Activated naive CD8-positive, alpha-beta T cell treated with anti-CD3 and anti-CD28 coated beads, Interleukin-2, amount 10 ng/mL, durations not matched to agents 7 days and 5 days (primary cell): ENCODE measurements at places on chromosomes 2 and 18.

- no peak for DNase-seq
- no peaks in the 10 kb centered on the region for H3K27me3 ChIP-seq
- no peak overlapping the region for H3K27ac ChIP-seq
- no peak overlapping the region for H3K4me3 ChIP-seq
- H3K36me3 ChIP-seq, result peaks cover 2% of the 10 kb centered on the region
Observed at GRCh38 chr18:22021701-22022100, 147.7 kb upstream of the GATA6 start.

DNA sequence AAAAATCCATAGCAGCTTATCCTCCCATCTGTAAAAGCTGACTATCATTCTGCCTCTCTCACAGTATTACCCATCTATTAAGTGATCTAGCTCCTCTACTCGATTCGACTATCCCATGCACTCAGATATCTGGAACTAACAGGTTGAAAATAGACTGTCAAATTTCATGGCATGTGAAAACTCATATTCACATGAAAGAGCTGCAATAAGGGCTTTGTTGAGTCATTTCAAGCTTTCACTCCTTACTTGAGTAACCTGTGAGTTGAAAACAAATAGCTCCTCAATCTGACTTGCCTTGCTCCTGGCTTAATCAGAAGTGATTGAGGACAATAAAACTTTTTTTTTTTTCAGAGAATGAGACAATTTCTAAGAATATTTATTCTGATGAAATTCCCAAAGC, 192.4 kb upstream of the ERBB4 start:
- H3K4me1 ChIP-seq, result peaks cover 8% of the 10 kb centered on the region
- H3K27ac ChIP-seq, result no peak overlapping the region

DNA sequence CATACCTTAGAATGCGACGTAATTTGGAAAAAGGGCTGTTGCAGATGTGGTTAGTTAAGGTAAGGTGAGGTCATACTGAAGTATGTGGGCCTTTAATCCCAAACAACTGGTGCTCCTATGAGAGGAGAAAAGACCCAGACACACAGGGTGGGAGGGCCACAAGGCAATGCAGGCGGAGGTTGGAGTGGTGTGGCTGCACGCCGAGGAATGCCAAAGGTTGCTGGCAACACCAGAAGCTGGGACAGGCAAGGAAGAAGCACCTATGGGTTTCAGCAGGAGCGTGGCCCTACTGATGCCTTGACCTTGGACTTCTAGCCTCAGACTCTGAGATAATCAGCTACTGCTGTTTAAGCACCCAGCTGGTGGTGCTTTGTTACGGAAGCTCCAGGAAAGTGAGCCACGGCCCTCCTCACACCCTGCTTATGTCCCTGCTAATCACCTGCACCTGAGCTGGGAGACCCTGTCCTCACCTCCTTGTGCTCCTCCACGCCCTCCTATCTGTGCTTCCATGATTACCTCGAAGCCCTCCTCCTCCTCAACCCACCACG, 48.3 kb upstream of the LAMA1 start:
- no peak for DNase-seq
- no peak overlapping the region for H3K27ac ChIP-seq
- H3K4me3 ChIP-seq, result no peak overlapping the region

- H3K4me1 ChIP-seq, result no peaks in the 10 kb centered on the region
- H3K4me3 ChIP-seq, result no peak overlapping the region
- no peak overlapping the region for H3K27ac ChIP-seq
Observed at GRCh38 chr2:47819834-47820233, 36.9 kb downstream of the MSH6 start.

DNA sequence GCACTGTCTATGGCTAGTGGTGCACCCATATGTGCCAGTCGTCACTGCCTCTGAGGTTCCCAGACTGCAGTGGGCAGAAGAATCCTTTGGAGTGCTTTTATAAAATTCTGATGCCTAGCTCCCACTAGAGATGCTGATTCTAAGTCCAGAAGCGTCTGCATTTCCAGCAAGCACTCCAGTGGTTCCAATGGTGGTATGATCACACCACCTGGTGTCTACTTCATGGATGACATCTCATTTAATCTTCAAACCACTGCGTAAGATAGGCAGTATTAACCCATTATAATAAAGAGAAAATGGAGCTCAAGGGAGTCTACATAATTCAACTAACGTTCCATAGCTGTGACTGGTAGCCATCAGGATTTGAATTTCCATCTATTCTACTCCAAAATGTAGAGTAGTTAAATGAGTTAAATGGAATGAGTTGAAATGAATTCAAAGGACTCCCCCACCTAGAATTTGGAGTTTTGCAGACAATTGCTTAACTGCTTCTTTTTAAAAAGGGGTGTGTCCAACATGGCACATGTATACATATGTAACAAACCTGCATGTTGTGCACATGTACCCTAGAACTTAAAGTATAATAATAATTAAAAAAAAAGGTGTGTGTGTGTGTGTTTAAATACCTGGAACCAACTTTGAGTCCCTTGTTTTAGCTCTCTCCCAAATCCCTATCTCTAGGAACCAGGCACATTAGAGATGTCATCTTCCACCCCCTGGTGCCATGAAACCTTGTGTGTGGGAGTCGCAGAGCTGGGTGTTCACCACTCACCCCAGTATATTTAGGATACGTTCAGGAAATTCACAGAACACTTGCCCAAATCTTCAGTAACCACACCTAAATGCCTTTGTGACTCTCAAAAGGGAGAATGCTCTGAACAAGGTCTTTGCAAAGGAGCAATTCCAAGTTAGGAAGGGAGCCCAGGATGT, 14.1 kb downstream of the LAMA3 start:
- no peak overlapping the region for H3K4me3 ChIP-seq
- no peak for DNase-seq
- H3K36me3 ChIP-seq, result peaks cover 8% of the 10 kb centered on the region
- H3K4me1 ChIP-seq, result peaks cover 6% of the 10 kb centered on the region
- no peak overlapping the region for H3K27ac ChIP-seq

- H3K36me3 ChIP-seq, result no peaks in the 10 kb centered on the region
- H3K4me1 ChIP-seq, result peaks cover 12% of the 10 kb centered on the region
- H3K4me3 ChIP-seq, result peak overlapping the region; percentile 51
- H3K27ac ChIP-seq, result peak overlapping the region; percentile 58
Observed at GRCh38 chr2:44005846-44006245, 10.1 kb upstream of the LRPPRC start.

DNA sequence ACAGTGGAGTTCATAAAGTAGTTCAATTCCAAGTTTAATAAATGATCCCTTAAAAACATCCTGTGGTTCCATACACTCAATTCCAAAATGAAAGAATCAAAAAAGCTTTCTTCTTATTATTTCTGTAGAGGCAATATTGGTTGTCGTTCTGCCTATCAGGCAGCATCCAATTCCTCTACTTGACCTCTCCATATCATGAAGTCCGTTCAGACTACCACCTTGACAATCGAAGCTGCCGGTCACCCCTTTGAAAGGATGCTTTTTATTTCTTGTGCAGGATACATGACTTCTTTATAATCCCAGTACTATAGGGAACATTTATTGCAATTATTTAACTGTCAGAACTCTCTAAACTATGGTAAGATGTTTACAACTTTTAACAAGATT, 3.3 kb upstream of the KCTD1 start:
- peaks cover 50% of the 10 kb centered on the region for H3K27me3 ChIP-seq
- H3K36me3 ChIP-seq, result no peaks in the 10 kb centered on the region
- H3K4me1 ChIP-seq, result peaks cover 10% of the 10 kb centered on the region
- DNase-seq, result no peak
- H3K4me3 ChIP-seq, result no peak overlapping the region

DNA sequence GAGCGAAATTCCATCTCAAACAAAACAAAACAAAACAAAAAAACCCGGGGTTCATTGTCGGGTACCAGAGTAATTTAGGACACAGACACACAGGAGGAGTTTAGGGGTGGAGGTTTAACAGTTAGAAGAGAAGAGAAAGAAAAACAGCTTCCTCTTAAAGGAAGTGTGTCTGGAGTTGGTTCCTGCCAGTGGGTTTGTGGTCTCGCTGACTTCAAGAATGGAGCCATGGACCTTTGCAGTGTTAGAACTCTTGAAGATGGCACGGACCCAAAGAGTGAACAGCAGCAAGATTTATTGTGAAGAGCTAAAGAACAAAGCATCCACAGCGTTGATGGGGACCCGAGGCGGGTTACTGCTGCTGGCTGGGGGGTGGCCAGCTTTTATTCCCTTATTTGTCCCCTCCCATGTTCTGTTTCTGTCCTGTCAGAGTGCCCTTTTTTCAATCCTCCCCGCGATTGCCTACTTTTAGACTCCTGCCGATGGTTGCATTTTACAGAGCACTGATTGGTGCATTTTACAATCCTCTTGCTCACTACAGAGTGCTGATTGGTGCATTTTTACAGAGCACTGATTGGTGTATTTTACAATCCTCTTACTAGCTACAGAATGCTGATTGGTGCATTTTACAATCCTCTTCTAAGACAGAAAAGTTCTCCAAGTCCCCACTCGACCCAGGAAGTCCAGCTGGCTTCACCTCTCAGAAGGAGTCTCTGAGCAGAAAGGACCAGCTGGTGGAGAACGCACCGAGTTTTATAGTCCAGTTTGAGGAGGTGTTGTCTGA, 28.7 kb upstream of the ATP8B1 start:
- H3K27me3 ChIP-seq, result peaks cover 8% of the 10 kb centered on the region
- H3K27ac ChIP-seq, result peak overlapping the region; percentile 74
- peak overlapping the region; percentile 39 for H3K4me3 ChIP-seq
- peaks cover 33% of the 10 kb centered on the region for H3K4me1 ChIP-seq

DNA sequence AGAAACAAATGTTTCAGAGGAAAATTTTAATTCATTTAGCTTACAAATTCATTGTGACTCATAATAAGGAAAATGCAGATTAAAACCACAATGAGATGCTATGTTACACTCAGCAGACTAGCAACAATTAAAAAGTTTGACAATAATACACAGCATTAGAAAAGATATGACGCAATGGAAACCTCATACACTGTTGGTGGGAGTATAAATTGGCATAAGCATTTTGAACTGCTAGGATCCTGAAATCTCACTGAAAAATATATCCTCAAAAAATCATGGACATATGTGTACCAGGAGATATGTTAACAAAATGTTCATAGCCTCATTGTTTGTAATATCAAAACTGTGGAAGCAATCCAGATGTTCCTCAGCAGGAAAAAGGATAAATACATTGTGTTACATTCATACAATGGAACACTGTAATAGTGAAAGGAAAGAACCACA, 13.7 kb downstream of the CALCRL start:
- peaks cover 1% of the 10 kb centered on the region for H3K27me3 ChIP-seq
- H3K36me3 ChIP-seq, result no peaks in the 10 kb centered on the region
- H3K27ac ChIP-seq, result no peak overlapping the region
- no peak for DNase-seq
- no peak overlapping the region for H3K4me3 ChIP-seq

- peak overlapping the region; percentile 87 for H3K27ac ChIP-seq
- no peaks in the 10 kb centered on the region for H3K27me3 ChIP-seq
- H3K4me3 ChIP-seq, result peak overlapping the region; percentile 63
- H3K36me3 ChIP-seq, result peaks cover 5% of the 10 kb centered on the region
Observed at GRCh38 chr2:230643576-230644291, 68.9 kb upstream of the CAB39 start.

DNA sequence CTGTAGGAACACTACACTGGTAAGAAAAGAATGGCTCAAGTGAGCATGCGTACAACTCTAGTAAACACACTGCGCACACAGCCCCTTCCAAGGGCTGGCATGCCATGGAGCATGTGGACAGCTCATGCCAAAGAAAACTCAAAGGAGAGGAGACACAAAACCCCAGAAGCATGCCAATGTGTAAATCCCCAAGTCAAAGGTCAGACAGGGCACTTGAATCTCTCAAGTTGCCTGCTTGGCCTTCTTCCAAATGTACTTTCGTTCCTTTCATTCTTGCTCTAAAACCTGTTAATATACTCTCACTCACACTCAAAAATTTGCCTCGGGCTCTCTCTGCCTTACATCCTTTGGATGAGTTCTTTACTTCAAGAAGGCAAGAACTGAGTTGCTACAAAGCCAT, 365.3 kb downstream of the NBAS start:
- H3K4me3 ChIP-seq, result no peak overlapping the region
- no peaks in the 10 kb centered on the region for H3K27me3 ChIP-seq
- no peaks in the 10 kb centered on the region for H3K4me1 ChIP-seq

DNA sequence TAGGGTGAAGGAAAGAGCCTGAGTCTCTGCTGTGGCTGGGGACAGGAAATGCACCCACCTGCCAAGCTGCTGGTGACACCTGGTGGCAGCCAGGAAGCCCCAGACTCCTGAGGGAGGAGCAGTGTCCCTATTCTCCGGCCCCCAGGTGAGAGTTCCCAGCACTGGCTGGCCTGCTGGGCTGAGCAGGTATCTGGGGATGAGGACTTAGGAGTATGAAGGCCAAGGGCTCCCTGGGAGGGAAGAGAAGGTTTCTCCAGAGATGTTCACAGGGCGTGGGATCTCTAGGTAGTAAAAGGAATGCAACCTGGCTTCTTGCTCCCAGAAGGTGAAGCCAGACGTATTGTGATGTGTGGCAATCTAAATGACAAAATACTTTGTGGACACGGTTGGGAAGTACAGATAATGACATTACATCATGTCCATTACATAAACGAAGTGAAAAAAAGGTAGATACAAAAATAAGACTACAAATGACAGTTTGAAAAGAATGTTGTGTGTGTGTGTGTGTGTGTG, 75.8 kb upstream of the SLC1A4 start:
- no peak overlapping the region for H3K4me3 ChIP-seq
- peak; percentile 47 for DNase-seq

DNA sequence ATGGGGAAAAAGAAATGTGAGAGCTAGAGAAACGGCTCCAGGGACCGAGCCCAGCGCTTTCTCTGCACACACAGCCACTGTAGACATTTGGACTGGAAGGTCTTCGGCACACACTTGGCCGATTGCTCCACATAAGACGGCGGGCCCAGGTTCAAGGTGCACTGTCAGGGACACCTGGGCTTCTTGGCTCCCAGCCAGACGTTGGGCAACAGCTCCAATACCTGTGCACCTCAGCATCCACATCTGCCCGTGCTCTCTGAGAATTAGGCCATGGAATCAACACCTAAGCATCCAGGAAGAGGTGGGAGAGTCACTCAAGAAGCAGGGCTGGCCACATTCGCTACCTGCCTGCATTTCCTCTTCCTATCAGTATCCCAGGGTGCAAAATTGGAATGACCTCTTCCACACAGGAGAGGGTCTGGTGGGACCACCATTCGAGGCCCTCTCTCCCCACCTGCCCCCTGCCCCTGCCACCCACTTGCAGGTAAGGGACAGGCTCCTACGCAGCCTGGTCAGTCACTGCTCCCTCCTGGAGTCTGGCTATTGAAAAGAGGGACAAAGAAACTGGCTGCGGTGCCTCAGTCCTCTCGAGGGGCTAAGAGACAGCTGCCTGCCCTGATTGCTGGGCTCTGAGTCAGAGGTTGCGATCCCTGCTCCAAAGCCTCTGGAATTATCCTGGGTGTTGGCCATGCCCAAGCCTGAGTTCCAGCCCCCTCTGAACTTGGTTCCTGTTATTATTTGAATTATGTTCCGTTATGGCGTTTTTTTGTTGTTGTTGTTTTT, 40.1 kb upstream of the TAF1B start:
- peaks cover 12% of the 10 kb centered on the region for H3K27me3 ChIP-seq
- H3K27ac ChIP-seq, result no peak overlapping the region
- no peaks in the 10 kb centered on the region for H3K36me3 ChIP-seq
- no peak for DNase-seq
- H3K4me1 ChIP-seq, result peaks cover 17% of the 10 kb centered on the region

- no peak for DNase-seq
- H3K4me1 ChIP-seq, result peaks cover 18% of the 10 kb centered on the region
- no peaks in the 10 kb centered on the region for H3K36me3 ChIP-seq
Observed at GRCh38 chr2:231397928-231398294, 2.4 kb downstream of the B3GNT7 start.
